ENCODE measurements at places on chromosomes 12 and 14.

DNA sequence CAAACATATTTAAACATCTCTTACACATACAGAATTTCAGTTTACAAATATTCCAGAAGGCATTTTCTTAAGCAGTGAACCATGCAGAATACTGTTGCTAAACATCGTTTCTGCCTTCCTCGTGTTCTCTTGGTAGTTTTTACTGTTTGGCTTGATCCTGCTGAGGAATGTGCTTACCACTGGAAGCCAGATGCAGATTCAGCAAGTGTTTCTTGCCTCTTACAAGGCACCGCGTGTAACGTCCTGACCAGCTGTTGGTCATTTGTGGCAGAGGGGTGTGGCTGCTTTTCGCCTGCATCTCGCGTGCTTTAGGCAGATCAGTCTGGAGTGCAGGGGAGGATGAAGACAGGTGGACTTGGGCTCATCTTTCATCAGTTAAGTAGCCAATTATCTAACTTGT lies 12.4 kb downstream of the EIF2B1 start:
- no peak for DNase-seq

DNA sequence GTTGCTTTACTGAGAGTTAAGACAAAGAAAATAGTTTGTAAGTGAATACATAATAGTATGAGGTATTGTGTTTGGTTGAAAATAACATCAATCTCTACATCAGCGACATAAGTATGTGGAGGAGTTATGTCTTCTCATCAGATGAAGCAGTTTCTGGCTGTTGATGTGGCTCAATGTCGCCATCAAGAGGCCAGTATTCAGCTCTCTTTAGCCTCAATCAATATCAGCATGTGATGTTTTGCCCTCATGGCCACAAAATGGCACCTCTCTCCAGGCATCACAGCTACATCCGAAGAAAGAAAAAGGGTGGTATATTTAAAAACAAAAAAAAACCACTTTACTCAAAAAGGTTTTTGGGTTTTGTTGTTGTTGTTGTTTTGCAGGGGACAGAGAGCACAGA lies 302.3 kb upstream of the TMEM132C start:
- DNase-seq, result no peak

- peak; percentile 72 for DNase-seq
These were observed 754 bp downstream of the ZNF605 start for GRCh38 chr12:132955094-132956010.

DNA sequence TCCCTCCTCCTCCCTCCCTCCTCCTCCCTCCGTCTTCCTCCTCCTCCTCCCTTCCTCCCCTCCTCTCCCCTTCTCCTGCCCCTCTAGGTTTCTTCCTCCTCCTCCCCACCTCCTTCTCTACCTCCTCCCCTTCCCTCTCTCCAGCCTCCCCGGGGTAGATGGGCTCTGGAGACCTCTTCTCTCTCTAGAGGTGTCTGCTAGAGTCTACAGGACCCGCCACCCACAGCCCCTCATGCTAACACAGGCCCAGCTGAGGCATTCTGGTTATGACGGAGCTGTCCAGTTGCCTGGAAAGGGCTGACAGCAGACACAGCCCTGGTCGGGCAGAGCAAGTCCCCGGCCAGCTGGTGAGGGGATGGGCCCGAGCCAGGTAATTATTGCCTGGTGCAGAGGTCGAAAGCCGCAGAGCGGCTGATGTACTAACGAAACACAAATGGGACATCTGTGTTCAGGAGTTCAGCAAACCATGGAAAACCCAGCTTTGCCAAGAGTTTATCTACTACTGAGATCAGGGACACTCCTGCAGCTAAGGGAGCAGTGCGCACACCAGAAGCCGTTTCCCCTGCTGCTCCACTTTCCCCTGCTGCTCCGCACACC lies 96.2 kb downstream of the PAPOLA start:
- no peak for DNase-seq

DNA sequence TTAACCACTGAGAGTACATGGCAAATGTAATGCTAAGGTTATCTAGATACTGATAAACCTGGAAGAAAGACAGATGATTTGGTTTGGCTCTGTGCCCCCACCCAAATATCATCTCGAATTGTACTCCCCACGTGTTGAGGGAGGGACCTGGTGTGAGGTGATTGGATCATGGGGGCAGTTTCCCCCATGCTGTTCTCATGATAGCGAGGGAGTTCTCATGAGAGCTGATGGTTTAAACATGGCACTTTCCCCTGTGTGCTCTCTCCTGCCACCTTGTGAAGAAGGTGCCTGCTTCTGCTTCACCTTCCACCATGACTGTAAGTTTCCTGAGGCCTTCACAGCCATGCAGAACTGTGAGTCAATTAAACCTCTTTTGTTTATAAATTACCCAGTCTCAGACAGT lies 14.2 kb downstream of the NOXRED1 start:
- no peak for DNase-seq

DNA sequence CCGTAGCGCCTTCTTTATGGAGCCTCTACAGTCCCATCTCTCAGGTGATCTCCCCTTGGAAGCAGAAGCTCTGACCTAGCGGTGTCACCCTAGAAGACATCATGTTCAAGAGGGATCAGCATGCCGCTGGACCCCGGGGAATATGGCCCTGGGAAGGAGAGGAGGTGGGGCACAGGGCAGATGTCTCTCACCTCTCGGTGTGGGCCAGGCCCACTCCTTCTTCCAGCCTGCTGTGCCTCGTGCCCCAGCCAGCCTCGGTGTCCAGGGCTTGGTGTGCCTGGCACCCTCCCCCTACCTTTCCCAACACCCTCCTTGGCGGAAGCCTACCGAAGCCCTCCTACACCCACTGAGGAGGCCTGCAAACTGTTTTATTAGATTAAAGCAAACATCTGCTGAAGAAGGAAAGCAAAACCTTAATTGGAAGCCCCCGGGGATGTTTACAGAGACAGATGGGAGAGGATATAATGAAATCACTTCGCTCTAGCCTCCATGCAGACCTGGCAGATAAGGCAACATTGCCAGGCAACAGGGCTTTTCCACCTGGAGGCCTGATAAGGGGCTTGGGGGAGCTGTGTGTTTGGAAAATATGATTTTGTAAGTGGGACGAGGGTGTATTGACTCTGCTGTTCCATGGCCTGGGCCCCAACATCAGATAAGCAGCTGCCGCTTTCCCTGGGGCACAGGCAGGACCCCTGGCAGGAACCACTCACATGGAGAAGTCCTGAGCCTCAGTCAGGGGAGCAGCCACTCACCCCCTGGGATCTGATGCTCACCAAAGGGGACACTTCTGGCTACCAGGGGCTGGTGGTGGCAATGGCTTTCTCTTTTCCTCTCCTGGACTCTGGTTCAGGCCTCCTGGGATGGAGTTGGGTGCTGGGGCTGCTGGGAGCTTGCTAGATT lies 5.7 kb upstream of the CHGA start:
- DNase-seq, result no peak

GRCh38 chr12:68469113-68469512 lies 137.0 kb upstream of the MDM1 start:
- no peak for DNase-seq

DNA sequence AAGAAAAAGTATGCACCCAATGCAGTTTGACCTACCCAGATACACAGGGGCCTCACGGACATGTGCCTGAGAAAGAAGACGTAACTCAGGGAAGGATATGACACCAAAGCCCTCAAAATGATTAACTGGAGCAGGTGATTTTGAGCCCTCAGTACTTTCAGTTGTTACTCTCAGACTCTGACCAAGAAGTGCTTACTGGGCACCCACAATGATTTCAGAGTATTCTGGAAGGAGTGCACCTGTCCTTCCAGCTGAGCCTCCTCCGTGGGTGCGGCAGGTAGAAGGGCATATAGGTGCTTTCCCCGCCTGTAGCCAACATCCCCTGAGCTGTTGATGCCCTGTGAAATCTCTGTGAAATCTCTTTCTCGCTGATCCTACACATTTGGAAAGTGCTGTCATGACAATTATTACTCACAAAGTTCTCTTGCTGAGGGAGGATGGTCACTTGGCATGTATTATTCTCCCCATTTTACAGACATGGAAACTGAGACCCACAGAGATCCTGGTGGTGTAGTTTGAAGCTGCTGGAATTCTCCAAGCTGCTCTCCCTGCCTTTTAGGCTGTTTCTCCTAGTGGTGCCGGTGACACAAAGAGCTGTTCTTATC lies 154.3 kb upstream of the CCND2 start:
- no peak for DNase-seq

DNA sequence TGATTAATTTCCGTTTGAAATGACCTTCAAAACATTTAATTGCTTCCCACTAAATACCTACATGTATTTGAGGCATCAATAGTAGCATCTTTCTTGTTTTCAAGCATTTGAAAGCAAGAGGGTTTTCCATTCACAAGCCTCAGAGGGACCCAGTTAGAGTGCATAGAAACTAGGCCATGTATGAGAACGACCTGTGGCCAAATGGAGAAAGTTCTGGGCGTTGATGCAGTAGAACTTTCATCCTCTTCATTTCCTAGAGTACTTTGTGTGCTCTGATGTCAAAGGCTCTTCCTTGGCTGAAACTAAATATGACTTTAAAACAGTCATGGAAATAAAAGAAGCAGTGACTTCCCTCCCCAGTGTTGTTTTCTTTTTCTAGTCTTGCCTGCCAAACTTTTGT lies 944 bp upstream of the DHRS7 start:
- no peak for DNase-seq

DNA sequence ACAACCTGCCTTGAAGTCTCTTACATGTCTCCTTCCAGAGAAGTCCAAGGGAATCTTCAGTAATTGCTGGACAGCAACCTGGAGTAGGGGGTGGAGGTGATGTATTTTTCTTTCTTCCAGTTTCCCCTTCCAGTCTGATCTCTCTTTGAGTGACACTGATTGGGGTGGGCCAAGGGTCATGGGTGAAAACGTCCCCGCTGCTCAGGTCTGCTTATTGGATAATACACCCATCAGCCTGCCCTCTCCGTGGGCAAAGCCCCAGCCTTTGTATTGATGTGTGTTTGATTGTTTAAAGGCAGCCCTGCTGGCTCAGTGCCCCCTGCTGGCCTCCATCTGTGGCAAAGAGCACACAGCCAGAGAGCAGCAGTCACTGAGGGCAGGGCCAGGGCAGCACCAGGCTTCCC lies 35.7 kb upstream of the ATP2A2 start:
- no peak for DNase-seq

DNA sequence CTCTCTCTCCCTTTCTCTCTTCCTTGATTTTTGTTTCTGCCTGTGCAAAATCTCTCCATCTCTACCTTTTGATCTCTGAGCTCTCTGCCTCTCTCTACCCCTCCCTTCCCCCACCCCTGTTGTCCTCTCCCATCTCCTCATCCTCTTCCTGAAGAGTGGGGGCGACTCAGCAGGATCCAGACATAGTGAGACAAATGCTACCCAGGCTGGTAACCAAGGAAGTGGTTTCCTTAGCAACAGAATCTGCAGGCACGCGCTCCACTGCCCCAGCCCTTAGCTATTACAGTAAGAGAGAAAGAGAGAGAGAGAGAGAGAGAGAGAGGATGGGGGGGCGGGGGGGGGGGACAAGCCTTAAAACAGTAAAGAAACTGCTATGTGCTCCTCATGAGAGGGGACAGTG lies 85.6 kb downstream of the CMKLR1 start:
- DNase-seq, result no peak

- DNase-seq, result no peak
These were observed 38.6 kb downstream of the ARF6 start for GRCh38 chr14:49931523-49931922.

DNA sequence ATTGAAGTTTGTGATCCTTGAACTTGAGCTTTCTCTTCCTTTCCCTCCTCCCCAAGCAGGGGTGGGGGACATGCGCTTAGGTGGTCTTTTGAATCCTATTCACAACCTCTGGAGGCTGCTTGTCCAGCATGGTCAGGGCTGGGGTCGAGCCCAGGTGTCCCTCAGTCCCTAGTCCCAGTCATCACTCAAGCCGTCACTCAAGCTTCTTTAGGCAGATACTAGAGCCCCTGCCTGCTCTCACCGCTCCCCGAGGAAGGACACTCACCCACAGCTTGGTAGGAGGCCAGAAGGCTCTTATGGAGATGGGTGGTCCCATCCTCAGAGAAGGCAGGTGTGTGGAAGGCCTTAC lies 532 bp upstream of the C1RL start:
- DNase-seq, result no peak
